ENCODE measurements at places on chromosomes 3 and 15.

DNA sequence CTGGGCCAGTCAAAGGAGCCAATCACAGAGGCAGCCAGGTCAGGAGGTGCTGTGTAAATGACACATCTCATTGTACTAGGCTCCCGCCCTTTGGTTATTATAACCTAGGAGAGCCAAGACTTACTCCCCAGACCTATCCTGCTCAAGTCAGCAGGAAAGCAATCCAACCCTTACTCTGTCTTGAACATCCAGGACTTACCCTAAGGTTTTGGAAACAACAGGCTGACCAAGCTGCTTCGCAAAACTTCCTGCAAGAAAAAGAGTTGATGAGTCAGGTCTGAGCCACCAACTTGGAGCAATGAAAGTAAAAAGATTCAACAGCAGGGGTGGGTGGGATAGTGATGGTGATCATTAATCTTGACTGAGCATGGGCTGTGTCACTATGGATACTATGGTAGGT, 144.4 kb downstream of the MYLK start:
- no peak for DNase-seq

DNA sequence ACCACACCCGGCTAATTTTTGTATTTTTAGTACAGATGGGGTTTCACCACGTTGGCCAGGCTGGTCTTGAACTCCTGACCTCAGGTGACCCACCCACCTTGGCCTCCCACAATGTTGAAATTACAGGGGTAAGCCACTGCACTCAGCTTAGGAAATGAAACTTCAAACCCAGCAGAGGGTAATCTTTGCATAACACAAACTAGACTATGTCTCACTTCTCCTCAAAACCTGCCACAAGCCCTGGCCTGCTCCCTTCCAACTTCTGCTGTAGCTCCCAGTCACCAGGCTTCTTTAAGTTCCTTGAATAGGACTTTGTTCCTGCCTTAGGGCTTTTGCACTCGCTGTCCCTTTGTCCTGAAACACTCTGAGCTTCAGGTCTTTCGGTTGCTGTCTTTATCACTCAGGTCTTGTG, 39.2 kb upstream of the SEMA4B start:
- DNase-seq, result no peak

DNA sequence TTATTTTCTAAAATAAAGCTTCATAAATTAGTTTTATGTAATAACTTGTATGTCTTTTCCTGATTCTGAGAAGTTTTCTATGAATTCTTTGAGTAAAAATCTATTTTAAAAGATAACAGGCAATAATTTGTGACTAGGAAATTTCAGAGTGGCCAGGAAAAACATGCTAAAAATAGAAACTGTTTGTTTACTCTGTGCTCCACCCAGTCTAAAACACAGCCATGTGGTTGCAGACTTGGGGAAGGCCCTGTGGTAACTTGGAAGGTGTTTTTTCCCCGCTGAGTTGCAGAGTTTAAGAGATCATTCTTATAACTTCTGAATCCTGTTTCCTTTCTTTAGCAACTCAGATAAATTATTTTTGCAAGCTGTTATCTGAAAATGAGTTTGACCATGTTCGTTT, 21.9 kb downstream of the PLCL2 start:
- no peak for DNase-seq

- DNase-seq, result no peak
Measured at GRCh38 chr3:120908795-120909601, 993 bp downstream of the STXBP5L start.

DNA sequence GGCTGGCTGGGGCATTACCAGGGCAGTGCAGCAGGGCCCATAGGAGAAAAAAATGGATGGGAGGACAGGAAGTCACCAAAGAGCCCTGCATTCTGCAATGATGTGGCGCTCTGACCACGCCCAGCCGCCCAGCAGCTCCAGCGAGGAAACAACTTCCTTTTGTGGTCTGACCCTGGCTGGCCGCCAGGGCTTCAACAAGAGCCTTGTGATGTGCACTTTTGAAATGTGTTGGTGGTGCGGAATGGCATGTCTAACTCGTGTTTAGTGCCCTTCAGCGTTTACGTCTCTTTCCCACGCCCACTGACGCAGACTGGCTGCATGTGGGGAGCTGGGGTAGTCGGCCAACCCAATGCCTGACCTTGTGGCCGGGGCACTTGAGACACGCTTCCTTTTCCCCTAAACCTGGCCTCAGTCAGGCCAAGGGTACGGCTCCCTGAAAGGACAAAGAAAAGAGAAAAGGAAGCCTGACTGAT, 81.9 kb upstream of the CTNNB1 start:
- no peak for DNase-seq

DNA sequence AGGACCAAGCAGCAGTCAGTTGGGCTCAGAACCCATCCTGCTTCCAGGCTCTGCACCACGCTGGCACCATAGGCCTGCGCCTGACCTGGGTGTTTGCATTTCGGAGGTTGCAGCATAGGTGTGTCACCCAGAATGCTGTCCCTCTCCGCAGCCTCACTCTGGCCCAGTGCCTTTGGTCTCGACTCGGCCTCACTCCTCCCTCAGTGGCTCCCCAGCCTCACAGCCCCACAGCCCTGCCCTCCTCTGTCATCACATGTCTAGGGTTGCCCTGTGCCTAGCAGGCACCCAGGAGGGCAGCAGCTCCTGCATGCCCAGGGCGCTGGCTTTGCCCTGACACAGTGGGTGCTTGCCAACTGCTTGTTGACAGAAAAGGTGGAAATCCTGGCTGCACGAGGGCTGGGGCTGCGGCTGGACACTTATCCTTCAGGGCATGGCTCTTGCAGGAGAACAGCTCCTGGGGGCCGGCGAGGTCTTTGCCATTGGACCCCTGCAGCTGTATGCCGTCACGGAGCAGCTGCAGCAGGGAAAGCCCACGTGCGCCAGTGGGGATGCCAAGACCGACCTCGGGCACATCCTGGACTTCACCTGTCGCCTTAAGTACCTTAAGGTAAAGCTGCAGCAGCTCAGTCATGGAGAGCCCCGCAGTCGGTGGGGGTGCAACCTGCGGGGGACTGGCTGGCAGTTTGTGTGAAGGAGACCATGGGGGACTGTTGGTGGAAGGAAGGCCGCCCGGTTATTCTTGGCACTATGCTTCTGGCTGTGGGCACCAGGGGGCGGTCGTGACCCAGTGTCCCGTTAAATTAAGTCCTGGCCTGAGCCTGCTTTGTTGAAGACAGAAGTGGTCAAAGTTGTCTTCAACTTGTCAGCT, 16.2 kb downstream of the NISCH start:
- DNase-seq, result peak; percentile 60

DNA sequence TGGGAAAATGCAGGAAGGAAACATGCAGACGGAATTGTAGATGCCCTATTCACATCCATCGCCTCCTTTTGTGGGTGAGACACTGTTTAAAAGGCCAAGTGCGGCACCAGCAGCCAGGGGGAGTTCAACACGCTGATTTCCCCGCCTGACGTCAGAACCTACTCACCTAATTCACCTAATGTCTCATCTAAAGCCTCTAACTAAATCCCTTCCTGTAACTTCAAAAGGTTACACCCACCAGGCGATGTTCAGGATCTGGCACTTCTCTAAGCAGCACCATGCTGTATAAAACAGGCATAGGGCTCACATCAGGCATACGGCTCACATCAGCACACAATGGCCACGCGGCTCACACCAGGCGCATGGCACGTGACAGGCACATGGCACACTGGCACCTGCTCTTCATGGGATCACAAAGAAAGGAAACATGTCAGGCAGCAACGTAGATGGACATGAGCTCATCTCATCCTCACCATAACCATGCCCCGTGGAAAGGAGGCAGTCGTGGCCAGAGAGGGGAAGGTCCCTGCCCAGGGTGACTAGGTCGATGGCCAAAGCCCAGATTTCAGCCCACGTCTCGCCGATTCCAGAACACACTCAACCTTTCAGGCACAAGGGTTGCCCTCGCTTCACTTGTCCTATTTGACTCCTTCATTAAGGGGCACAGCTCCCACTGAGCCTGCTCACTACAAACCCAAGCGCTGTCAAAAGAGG, 21.7 kb downstream of the XXYLT1 start:
- DNase-seq, result no peak

DNA sequence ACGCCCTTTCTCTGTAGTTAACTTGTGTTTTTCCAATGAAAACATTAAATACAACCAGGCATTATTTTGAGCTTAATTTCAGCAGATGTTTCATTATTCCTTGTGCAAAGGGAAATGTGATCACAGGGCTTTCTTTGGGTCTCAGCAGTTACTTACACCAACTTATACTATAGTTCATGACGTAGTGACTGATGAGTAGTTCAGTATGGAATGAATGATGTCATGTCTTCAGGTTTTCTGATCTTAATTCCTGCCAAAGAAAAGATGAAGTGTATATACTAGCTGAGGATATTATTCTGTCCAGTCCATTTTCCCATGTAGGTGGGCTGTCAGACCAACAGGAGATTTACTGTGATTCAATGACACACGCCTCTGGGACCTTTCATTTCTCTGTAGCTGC, 61.3 kb downstream of the MYRIP start:
- DNase-seq, result no peak
